Left lung (tissue), 14 donors: ENCODE measurements at places on chromosomes 5 and 9. TPM values are rescaled to one million over a fixed set of nuclear protein-coding genes. Genes with fewer than 3 reads are reported as not detected.

Gene OGN
- polyA plus RNA-seq, result 141 TPM

Gene PLAC8L1
- 0.90 TPM for polyA plus RNA-seq

Gene ASS1
- polyA plus RNA-seq, result 13.9 TPM

Gene LIX1
- polyA plus RNA-seq, result 0.98 TPM

Gene SLC25A2
- polyA plus RNA-seq, result 0.23 TPM

Gene PALM2AKAP2
- polyA plus RNA-seq, result 29.1 TPM

Gene FSTL4
- polyA plus RNA-seq, result 0.13 TPM

Gene RAB3C
- 3.2 TPM for polyA plus RNA-seq

Gene TAF1L
- 0.04 TPM for polyA plus RNA-seq

Gene DPYSL3
- 94.3 TPM for polyA plus RNA-seq

Gene SPINK7
- 0.63 TPM for polyA plus RNA-seq

Gene CDO1
- 80.3 TPM for polyA plus RNA-seq

Gene FAF2
- polyA plus RNA-seq, result 50.8 TPM

Gene GFPT2
- 8.6 TPM for polyA plus RNA-seq

Gene IFNA21
- polyA plus RNA-seq, result not detected

Gene SPINK6
- polyA plus RNA-seq, result not detected

Gene OMD
- polyA plus RNA-seq, result 0.76 TPM

Gene POU5F2
- 0.04 TPM for polyA plus RNA-seq

Gene FGF10
- polyA plus RNA-seq, result 46.2 TPM

Gene CDH9
- 0.09 TPM for polyA plus RNA-seq

Gene PIP5KL1
- 4.4 TPM for polyA plus RNA-seq

Gene GPR151
- polyA plus RNA-seq, result not detected

Gene GGTA1
- 8.1 TPM for polyA plus RNA-seq

Gene DBH
- 1.2 TPM for polyA plus RNA-seq

Gene HINT2
- 32.1 TPM for polyA plus RNA-seq

Gene TRIM36
- 1.5 TPM for polyA plus RNA-seq

Gene CCDC152
- polyA plus RNA-seq, result 30.0 TPM

Gene SHISAL2B
- polyA plus RNA-seq, result 7.8 TPM

Gene NTNG2
- polyA plus RNA-seq, result 0.65 TPM

Gene FBXW11
- polyA plus RNA-seq, result 53.5 TPM

Gene GFI1B
- 0.77 TPM for polyA plus RNA-seq

Gene TXNDC8
- not detected for polyA plus RNA-seq

Gene OTP
- not detected for polyA plus RNA-seq

Gene BHMT2
- 2.0 TPM for polyA plus RNA-seq
